ENCODE measurements at places on chromosomes 12 and 14.

GRCh38 chr12:95202691-95203486 lies 14.4 kb downstream of the FGD6 start:
- DNase-seq = no peak

DNA sequence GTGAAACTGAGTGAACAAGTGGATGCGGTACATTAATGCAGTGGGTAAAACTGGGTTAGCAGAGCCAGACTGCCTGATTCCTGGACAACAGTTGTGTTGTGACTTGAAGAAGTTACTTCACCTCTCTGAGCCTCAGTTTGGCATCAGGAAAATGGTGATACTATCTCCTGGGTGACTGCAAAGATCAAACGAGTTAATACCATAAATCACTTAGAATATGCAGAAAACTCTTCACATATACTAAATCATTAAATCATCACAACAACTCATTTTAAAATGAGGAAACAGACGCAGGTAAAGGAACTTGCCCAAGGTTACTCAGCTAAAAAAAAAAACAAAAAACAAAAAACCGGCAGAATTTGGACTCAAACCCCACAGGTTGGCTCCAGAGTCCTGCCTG lies 811 bp downstream of the MTERF2 start:
- no peak for DNase-seq

DNA sequence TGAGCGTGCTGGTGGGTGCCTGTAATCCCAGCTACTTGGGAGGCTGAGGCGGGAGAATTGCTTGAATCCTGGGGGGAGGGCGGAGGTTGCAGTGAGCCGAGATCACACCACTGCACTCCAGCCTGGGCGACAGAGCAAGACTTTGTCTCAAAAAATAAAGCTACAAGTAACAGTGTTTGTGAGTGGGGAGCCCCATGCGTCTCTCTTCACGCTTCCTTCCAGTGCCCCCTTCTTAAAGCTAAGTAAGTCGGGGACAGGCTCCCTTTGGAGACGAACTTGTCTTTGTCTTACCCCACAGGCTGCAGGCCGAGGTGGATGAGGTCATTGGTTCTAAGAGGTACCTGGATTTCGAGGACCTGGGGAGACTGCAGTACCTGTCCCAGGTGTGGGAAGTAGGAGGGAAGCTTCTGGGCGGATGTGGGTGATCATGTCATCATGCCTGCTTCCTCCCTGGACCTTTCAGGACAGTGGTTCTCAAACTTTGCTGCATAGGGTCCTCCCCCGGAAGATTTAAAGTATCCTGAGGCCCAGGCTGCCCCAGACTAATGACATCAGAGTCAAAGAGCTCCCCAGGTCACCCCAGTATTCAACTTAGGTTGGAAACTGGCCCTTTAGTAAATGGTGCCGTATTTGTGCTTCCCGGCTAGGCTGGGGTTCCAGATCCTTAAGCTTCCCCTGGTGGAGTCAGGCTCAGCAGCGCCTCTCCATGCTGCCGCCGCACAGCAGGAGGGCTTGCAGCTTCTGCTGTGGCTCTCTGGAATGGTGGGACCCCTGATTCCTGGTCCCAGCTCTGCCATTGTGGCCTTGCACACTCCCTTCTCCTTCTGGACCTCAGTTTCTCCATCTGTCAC lies 37.1 kb downstream of the CYP46A1 start:
- no peak for DNase-seq

GRCh38 chr14:77186911-77187648 lies 5.5 kb downstream of the TMEM63C start:
- DNase-seq = no peak
